ENCODE measurements at places on chromosomes 16 and 17.

GRCh38 chr17:66191593-66192377 lies at the start of gene CEP112:
TSS of gene CEP112 (minus strand) at chr17:66192133.
- no peaks in the 10 kb centered on the region for H3K27me3 ChIP-seq
- peak; percentile 90 for DNase-seq
- H3K27ac ChIP-seq = peak within 1 kb of the TSS; percentile 57
- peaks cover 15% of the 10 kb centered on the region for H3K4me1 ChIP-seq

DNA sequence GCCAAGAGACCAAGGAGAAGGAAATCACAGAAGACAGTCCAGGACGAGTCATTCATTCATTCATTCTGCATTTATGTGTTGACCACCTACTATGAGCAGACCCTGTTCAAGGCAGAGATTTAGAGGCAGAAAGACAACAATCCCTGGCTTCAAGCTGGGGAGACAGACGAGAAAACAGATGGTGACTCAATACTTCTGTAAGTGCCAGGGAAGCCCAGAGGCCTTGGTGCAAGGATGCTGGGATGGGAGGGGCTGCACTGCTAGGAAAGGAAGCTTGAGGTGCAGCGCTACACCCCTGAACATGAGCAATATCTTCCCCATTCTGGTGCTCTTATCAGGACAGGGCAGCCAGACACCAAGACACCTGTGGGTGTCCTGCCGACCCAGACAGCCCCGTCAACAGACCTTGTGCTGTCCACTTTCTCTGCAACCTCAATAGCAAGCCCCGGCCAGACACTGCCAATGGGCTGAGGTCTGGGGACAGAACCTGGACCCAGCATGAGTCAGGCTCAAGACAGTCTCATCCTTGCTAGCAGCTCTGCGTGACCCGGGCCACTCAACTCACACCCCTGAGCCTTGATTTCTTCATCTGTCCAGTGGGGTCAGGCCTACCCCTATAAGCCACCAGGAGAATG lies 163.5 kb downstream of the COPRS start:
- no peak overlapping the region for H3K27ac ChIP-seq
- no peaks in the 10 kb centered on the region for H3K4me1 ChIP-seq
- no peaks in the 10 kb centered on the region for H3K27me3 ChIP-seq

DNA sequence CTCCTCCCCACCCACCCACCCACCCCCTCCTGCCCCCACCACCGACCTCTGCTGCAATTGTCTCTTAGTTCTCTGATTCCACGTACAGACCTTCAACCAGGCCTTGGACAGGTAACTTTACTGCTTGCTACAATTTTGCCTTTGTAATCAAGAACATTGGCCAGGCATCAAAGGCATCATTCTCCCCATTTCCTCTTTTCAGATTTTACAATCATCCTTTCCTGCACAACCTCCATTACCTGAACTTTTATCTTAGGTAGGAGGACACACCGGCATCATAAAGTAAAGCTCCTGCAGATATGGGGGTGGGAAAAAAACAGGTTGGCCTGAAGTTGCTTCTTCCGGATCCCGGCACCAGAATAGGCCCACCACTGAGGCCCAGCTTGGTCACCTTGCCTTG lies 25.7 kb upstream of the SUPT4H1 start:
- H3K36me3 ChIP-seq = peaks cover 4% of the 10 kb centered on the region
- peaks cover 24% of the 10 kb centered on the region for H3K4me1 ChIP-seq
- H3K27me3 ChIP-seq = no peaks in the 10 kb centered on the region
- H3K4me3 ChIP-seq = no peak overlapping the region
- DNase-seq = no peak

- peaks cover 45% of the 10 kb centered on the region for H3K36me3 ChIP-seq
- peaks cover 61% of the 10 kb centered on the region for H3K4me1 ChIP-seq
- H3K4me3 ChIP-seq = peak overlapping the region; percentile 96
- H3K27me3 ChIP-seq = no peaks in the 10 kb centered on the region
These were observed 4.4 kb downstream of the FMNL1 start for GRCh38 chr17:45225964-45226530.

DNA sequence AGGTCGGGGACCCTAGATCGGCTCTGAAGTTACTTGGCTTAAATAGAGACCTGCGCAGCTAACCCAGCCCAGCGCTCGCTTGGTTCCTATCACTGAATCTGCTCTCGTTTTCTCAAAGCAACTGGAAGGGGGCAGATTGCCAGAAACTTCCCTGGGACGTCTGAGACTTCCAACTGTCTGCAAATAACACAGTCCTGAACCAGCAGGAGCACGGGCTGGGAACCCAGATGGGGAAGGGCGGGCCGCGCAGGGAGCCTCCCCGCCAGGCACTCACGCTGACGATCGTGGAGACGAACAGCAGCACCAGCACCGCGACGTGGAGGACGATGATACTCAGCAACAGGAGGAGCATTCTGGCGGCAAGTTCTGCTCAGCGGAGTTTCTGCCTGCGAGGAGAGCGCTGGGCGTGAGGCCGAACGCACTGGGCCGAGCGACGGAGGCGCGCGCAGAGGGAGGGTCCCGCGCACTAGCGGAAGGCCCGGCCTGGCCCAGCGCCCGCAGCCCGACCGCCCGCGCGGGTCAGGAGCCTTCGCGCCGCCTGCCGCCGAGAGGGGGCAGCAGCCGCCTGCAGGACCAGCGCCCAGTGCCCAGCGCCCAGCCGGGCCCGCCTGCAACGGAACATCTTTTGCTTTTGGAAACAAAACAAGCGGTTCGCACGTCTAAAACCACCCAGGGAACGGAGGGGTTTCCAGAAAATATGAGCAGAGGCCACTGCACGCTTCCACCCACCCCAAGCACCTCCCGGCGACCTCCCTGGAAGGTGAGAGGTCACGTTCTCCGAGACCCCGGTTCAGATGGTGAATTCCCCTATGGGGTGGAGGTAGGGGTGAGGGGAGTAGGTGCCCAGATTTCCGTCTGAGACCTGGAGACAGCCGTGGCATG lies 4.5 kb downstream of the PMP22 start:
- no peaks in the 10 kb centered on the region for H3K36me3 ChIP-seq
- peak; percentile 78 for DNase-seq
- peak overlapping the region; percentile 74 for H3K4me3 ChIP-seq

GRCh38 chr17:12438813-12439586 lies 226.7 kb upstream of the MYOCD start:
- no peak overlapping the region for H3K4me3 ChIP-seq
- H3K4me1 ChIP-seq = no peaks in the 10 kb centered on the region
- DNase-seq = no peak
- H3K36me3 ChIP-seq = no peaks in the 10 kb centered on the region
- no peak overlapping the region for H3K27ac ChIP-seq
- peaks cover 4% of the 10 kb centered on the region for H3K27me3 ChIP-seq
